DMS153 (cell line): ENCODE measurements at places on chromosomes 4 and X.

- no peak for DNase-seq
Observed at GRCh38 chrX:44071070-44071645, 98.0 kb upstream of the NDP start.

GRCh38 chrX:22686138-22686541, 313.6 kb upstream of the DDX53 start:
- no peak for DNase-seq

GRCh38 chr4:160026721-160027120, 923.8 kb downstream of the RAPGEF2 start:
- no peak for DNase-seq

- no peak for DNase-seq
Observed at GRCh38 chr4:108146819-108147218, 21.9 kb downstream of the LEF1 start.

DNA sequence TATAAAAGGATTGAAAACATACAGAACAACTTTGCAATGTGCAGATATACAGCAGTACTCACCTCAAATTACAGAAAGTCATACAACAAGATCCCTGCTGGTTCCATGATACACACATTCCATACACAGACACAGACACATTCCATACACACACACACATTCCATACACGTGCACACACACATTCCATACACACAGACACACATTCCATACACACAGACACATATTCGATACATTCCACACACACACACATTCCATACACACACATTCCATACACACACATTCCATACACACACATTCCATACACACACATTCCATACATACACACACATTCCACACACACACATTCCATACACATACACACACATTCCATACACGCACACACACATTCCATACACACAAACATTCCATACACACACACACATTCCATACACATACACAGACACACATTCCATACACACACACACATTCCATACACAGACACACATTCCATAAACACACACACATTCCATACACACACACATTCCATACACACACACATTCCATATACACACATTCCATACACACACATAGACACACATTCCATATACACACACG, 13.7 kb downstream of the LINC00632 start:
- DNase-seq = no peak

DNA sequence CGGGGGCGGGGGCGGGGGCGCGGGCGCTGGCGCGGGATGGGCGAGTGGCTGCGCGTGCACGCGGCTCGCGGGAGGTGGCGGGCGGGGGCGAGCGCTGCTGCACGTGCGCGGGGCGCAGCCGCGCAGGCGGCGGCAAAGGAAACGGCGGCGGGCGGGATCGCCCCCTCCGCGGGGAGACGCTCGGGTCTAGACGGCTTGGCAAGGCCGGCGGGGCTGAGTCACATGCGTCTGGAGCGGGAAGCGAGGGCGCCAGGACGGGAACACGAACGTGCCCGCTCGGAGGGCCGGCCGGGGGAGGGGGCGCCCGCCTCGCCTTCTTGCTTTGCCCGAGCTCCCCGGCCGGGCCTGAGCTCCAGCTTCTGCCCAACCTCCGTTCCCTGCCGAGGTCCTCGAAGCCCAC, 4.3 kb upstream of the HAUS7 start:
- DNase-seq = no peak

DNA sequence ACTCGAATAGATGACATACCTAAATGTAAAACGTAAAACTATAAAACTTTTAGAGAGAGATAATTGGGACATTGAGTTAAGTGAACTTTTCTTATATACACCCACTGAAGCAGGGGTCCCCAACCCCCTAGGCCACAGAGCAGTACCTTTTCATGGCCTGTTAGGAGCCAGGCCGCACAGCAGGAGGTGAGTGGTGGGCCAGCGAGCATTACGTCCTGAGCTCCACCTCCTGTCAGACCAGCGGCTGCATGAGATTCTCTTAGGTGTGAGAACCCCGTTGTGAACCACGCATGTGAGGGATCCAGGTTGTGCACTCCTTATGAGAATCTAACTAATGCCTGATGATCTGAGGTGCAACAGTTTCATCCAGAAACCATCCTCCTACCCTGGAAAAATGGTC, 114.8 kb downstream of the HMX1 start:
- DNase-seq = no peak
